Erythroblast (primary cell): ENCODE measurements at places on chromosomes 11 and 22.

DNA sequence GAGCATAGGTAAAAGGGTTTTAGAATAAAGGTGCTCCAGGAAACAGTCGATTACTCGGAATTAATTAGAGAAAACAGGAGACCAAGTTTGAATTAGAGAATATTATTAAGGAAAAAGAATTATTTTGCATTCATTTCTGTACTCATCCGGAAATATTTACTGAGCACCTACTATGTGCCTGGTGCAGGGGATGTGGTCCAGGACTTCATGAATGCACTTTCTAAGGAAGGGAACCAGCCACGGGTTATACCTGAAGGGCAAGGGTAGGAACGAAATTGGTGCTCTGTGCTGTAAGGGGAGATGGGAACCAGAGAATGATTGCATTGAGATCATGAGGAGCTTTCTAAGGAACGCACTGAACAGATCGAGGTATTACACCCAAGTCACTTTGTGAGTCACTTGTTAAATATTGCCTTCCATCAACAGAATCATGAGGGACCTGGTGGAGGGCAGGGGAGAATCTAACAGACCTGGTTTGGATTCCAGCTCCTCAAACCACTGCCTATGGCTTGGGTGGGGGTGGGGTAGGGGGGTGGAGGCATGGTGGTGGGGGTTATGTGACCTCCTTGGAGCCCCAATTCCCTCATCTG is 40.9 kb downstream of the C11orf96 start:
- no peak for DNase-seq

DNA sequence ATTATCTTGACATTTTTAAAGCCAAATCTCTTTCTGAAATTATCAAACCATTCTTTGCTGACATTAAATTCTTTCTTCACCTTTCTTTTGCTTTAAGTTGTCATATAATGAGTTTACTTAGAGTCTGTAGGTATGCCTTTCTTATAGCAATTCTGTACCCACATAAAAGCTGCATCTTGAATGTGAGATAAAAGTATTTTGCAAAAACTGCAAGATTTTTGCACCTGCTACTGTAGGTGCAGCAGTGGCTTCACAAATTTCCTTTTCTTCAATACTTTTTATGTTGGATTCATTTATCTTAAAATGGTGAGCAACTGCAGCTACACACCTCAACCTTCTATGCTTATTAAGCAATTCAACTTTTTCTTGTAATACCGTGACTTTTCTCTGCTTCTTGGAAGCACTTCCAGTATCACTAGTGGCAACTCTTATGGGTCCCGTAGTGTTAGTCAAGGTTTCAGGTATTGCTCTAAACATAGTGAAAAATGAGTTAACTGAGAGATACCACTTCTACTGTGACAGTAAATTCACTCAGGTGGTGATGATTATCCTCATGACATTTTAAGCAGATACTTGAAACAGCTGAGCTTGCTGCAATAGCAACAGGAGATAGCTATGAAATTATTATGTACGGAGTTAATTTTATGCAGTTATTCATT is 18.8 kb downstream of the ZFP91 start:
- DNase-seq: no peak

DNA sequence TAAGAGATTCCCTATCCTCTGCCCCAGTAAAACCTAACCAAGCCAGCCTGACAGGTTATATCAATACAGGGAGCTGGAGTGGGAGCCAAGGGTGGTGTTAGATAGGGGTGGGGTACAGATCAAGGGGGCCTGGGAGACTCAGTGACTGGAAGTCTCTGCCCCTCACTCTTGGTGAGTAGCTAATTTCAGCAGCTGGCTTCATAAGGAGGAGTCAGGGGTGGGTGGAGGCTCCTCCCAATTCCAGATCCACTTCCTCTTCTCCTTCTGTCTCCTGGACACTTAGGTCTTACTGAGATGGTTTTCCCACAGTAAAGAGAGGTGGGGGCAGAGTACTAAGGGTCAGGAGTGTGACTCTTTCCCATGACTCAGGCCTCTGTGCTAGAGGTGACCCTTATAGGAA is 1.1 kb upstream of the VSIG2 start:
- DNase-seq: no peak

- no peak for DNase-seq
Observed at GRCh38 chr11:30811226-30811755, 225.1 kb upstream of the MPPED2 start.

GRCh38 chr11:102666331-102666957 is 39.1 kb downstream of the MMP27 start:
- DNase-seq: peak; percentile 38

- no peak for DNase-seq
Observed at GRCh38 chr11:62613291-62613778, 278 bp downstream of the ROM1 start.

DNA sequence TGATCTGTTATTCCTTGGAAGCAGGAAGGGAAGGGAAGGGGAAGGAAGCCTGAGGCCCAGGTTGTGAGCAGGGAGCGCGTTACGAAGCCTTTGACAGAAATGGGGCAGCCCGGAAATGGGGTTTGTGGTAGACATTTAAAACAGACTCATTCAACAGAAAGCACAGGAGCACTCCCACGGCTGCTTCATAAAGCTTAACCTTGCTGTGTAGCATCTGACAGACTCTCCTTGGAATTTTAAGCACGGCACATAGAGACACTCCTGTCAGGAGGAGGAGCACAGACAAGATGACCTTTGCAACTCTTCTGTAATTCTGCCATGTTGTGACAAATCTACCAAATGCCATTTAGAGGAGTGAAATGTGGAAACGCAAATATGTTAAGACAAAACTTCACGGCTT is 131.6 kb downstream of the FBXO7 start:
- DNase-seq: no peak

DNA sequence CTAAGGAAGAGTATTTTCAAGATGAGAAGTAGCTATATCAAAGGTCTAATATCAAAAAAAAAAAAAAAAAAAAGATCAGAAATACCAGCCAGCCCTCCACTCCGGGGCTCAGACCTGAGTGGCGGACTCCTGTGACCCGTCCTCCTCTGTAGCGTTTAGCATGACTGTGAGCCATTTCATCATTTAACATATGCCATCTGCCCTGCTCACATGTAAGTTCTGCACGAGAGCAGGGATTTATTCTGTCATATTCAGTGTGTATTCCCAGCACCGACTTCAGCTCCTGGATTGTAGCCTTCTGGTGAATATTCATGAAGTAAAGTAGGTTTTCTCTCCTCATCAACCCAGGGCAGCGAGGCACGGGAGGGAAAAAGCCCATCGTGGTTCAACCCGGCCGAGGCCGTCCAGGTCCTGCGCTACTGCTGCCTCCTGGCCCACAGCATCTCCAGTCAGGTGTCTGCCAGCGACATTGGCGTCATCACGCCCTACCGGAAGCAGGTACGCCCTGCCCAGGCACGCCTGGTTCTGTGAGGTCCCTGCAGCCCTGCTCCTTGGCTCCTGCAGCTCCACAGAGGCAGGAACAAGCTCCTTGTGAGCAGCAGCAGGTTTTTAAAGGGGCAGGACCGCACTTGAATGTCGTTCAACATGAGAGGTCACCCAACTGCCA is 12.7 kb upstream of the PANX2 start:
- DNase-seq: no peak

DNA sequence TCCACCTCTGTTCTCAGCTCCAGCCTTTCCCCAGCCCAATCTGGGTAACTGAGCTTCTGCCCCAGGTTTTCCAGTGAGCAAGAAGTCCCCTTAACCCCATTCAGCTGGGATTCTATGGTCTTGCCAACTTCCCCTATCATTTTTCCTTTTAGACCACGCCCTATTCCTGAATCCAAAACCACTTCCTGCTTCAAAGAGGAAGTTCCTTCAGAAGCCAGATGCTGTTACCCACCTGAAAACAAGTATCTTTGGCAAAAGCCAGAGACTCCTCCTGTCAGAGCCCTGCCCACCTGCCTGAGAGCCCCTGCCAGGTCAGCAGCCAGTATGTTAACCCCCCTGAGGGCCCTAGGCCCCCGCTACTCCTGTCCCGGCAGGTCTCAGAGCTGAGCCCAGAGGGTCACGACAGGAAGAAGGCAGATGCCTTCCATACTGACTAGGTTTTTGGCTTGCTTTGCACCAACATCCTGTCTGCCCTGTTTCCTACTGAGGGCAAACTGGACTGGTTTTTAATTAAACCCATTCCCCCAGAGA is 20.3 kb upstream of the MICAL2 start:
- no peak for DNase-seq

DNA sequence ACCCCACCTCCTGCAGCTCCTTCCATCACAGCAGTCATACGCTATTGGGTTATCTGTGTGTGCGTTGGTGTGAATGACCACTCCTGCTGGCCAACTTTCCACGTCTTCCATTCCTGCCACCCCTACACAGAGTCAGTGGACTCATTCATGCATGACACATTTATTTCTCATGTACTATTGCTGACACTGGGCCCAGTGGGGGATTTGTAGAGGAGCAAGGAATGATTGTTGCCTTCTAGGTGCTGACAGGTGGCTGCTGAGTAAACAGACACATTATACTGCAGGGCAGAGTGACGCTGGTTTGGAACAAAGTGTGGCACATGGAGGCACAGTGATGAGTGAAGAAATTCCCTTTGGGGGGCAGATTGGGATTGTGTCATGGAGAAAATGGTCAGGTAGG is 113.9 kb downstream of the CCDC81 start:
- no peak for DNase-seq

GRCh38 chr22:25169278-25170031 is 30.2 kb upstream of the CRYBB3 start:
- DNase-seq: no peak

DNA sequence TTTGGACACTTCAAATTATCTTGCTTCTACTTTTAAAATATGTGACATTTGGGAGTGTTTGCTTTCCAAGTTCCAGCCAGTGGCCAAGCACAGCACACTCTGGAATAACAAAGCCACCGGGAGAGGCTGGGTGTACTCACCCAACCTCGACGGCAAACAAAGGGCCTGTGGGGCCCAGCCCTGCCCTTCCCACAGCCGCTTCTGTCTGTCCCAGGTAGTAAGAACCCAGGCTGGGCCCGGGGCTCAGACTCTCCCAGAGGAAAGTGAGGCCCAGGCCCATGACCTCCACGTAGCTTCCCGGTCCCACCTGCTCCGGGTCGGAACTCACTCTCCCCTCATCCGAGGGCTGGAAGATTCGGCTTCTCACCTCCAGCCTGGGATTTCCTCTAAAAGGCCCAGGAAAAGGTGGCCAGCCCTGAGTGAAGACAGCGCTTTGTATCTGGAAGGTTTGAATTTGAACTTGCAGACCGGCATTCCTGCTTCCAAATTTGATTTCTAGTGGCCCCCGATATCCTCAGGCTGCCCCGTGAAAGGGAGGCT is 93.5 kb downstream of the CELSR1 start:
- DNase-seq: no peak

DNA sequence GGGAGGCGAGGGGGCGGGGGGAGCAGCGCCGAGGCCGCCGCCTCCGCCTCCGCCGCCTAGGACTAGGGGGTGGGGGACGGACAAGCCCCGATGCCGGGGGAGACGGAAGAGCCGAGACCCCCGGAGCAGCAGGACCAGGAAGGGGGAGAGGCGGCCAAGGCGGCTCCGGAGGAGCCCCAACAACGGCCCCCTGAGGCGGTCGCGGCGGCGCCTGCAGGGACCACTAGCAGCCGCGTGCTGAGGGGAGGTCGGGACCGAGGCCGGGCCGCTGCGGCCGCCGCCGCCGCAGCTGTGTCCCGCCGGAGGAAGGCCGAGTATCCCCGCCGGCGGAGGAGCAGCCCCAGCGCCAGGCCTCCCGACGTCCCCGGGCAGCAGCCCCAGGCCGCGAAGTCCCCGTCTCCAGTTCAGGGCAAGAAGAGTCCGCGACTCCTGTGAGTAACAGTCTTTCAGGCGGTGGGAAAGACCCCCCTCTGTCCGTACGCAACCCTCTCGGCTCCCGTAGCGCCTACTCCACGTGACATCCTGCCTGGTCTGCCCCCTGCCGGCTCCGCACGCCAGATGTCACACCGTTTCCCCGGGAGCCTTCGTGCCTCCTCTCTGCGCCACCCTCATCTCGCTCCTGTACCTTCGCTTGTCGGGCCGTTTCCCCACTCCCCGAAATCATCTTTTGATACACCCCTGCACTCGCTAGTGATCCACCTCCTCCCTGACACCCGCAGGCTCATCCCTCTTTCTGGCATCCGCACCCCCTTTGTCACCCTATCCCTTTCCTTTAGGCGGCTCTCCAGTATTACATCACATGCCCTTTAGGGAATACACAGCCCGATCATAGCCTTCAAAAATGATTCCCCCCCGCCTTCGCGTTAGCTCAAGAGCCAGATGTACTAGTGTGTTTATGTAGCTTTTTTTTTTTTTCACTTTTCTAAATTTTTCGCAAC is 598 bp downstream of the ZFP91 start:
- peak; percentile 93 for DNase-seq

GRCh38 chr11:66720223-66720898 is 8.7 kb downstream of the SPTBN2 start:
- no peak for DNase-seq

- no peak for DNase-seq
Observed at GRCh38 chr11:134939031-134939430, 527.0 kb upstream of the B3GAT1 start.

GRCh38 chr11:9678576-9678975 is 14.7 kb downstream of the SWAP70 start:
- DNase-seq: no peak

DNA sequence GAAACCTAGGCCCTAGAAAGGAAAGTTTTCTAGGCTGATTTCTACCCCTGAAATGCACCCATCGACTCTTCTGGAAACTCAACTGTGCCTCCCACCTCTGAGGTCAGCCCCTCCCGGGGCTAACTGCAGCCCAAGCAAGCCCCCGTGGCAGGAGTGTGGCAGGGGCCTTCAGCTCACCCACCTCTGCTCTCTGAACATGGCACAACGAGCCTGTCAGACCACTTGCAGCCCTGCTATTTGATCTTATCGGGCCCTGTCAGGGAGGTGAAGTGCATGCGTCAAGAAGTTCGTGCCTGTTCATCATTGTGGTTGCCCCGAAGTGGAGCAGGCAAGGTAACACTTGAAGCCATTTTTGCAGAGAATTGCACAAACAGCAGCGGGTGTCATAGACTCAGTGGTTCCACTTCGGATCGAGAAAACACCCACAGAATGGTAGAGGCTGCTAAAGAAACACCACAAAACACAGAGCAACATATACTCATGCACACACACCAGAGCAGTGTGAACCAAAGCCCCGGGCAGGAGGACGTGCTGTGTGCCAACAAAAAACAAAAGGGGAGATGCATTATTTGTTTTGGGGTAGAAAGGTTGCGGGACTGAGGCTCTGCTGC is 262.7 kb downstream of the ETS1 start:
- DNase-seq: no peak

- DNase-seq: no peak
Observed at GRCh38 chr22:49994361-49995040, 18.1 kb downstream of the IL17REL start.

GRCh38 chr11:36078686-36079055 is 134.8 kb downstream of the LDLRAD3 start:
- DNase-seq: no peak
